Hematopoietic multipotent progenitor cell treated with erythropoietin and hydrocortisone succinate and interleukin-3 and kit ligand, for 8 days (in vitro differentiated cells): ENCODE measurements at places on chromosomes 16 and 17.
A peak's percentile ranks its signal among the peaks of the same experiment; 100 is the strongest.

- DNase-seq, result no peak
Measured at GRCh38 chr17:38600906-38601305, 4.8 kb downstream of the SRCIN1 start.

DNA sequence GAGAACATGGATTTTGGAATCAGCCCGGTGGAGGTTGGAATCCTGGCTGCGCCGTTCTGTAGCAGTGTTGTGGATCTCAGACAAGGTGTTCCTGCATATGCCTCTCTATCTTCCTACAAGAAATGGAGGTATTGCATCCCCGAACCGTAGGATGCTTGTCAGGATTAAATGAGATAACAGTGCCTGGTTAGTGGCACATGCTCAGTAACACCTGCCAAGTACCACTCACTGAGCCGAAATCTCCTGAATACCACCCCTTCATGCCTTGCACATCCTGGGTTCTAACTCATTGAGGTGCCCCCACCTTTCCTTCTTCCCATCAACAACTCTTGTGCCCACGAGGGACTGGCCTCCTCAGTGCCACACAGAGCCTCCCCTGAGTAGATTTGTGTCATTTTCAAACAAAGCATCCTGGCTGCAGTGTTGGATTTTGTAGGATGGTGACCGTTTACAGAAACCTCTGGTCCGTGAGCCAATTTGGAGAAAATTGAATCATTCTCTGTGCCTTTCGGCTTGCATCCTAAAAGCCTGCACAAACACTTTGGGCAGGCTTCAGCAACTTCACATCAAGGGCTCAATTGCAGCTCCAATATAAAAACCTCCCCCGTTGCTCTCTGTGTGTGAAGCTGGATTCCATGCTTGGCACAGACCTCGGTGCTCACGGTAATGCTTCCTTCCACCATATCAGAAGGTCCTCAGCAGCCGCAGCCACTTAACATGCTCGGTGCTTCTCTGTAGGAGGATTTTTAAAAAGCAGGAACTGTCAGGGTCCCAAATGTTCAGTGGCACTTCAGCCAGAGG is 84.2 kb downstream of the WWOX start:
- DNase-seq, result no peak

GRCh38 chr16:88968589-88969280 is 8.3 kb downstream of the CBFA2T3 start:
- no peak for DNase-seq

DNA sequence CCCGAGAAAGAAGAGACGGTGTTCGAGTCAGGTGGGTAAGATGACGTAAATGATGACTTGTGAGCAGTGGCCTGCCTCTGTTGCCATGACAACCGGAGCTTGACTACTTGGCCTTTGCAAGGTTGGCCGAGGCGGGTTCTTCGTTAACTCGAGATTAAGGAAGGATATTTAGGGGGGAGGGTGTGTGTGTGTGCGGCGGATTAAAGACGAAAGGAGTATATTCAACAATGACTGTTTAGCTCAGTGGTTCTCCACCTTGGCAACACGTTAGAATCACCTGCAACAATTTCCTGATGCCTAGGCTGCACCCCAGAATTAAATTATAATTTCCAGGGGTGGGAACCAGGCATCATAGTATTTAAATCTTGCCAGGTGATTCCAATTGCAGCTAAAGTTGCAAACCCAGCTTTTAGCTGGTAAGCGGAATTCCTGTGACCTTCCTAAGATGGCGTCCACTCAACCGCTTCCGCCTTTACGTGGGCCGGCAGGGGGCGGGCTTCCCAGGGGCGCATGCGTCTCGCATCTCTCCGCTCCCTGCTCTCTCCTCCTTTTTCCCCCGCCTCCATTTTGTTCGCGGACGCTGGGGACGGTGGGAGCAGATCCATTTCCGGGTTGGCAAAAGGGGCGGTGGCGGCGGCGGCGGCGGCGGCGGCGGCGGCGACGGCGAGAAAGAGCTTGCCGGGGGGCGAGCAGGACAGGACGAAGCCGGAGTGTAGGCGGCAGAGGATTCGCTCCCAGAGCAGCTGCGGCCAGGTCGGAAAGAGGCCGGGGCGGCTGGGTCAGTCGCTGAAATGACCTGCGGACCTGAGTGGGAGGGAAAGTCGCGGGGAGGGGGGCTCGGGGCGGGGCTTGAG is at the start of gene WIPF2:
WIPF2 (plus strand) TSS at position 565 of the 854 bp plus-strand sequence. CDS start 37,156 bp downstream, outside the sequence.
- DNase-seq, result peak; percentile 98

- DNase-seq, result no peak
Measured at GRCh38 chr17:66171692-66172091, 20.2 kb downstream of the CEP112 start.

GRCh38 chr16:30368122-30368791 is 2.0 kb downstream of the TBC1D10B start:
- DNase-seq, result no peak
